ENCODE measurements at places on chromosomes 6 and 20.

DNA sequence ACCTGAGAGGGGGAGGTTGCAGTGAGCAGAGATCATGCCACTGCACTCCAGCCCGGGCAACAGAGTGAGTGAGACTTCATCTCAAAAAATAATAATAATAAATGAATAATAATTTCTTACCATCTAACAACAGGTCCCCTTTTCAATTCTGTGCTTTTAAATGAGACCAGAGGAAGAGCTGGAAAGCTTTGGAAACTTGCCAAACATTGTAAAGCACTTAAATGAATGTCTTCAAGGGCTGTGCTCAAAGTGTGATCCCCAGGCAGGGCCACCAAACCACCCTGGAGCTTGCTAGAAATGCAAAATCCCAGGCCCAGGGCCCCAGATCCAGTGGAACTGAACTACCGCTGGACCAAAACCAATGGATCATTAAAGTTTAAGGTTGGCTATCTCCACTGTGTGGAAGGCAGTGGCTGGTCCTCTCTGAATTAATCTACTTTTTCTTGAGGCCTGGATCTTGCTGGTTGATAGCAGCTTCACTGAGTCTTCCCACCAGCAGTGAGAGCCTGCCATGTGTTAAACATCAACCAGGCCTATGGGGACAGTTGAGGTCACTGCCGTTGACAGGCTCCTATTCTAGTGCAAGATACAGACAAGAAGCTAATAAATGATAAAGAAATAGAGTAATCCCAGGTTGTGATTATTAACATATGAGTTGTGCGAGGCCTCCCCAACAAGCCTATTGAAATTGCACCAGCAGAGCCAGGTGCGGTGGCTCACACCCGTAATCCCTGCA is 23.7 kb upstream of the TFAP2C start:
- no peak for DNase-seq

DNA sequence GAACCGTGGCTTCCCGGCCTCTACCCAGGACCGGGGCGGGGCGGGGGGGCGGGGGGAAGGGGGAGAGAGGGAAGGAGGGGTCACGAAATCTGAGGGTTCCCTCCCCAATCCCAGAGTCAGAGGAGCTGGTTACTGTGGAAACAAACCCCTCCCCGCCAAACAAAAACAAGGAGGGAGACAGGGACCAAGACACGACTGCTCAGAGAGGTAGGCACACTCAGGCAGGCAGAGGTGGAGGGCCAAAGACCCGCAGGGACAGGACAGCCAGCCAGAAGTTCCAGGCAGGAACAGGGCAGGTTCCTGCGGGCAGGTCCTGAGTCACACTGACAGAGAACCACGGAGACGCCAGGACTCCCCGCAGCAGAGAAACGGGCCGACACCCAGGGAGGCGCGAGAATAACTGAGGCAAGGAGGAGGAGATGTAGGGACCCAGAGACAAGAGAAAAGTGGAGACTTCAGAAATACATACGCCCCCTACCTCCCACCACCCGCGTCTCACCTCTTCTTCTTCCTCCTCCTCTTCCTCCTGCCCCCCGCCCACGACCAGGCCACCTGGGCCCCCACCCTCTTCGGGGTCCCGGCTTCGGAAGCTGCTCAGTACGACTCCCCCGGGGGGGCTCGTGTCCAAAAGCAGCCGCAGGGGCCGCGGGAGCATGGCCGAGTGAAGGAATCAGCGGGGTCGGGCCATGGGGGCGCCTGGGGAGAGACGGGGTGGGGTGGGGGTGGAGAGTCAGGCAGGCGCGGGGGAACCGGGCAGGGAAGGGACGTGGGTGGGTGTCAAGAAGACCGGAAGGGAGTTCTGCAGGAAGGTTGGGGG is 578 bp downstream of the RGL2 start:
- DNase-seq: peak; percentile 50

DNA sequence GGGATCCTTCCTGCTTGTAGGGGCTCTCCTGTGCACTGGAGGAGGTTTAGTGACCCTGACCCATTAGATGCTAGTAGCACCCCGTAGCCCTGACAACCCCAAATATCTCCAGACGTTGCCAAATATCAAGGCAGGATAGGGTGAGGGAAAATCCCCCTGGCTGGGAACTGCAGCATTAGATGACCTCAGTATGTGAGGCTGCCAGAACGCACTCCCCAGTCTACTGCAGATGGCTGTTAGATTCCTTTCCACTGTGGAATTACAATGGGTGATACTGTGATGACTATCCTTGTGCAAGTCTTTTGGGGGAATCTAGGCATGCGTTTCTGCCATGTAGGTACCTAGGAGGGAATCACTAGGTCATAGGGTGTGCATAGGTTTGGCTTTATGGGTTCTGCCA is 226.3 kb upstream of the KCNG1 start:
- DNase-seq: no peak

DNA sequence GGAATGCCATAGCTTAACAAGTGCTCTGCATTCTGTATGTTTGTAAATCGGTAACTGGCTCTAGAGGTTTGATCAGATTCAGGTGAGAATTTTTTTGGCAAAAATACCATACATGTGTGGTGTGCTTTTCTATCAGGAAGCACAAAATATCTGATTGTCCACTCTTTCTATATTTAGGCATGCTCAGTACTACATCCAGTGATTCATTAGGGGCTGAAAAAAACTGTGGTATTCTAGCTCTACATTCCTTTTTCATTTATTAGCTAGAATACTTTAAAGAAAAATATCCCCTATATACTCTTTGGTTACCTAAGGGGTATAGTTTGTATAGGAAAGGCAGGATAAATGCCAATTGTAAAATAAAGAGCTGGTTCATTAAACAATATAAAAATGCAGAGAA is 10.6 kb upstream of the ELOVL2 start:
- no peak for DNase-seq

- DNase-seq: no peak
Observed at GRCh38 chr6:152941746-152942145, 41.1 kb downstream of the FBXO5 start.

GRCh38 chr6:163494279-163494727 is 79.8 kb downstream of the QKI start:
- DNase-seq: no peak

DNA sequence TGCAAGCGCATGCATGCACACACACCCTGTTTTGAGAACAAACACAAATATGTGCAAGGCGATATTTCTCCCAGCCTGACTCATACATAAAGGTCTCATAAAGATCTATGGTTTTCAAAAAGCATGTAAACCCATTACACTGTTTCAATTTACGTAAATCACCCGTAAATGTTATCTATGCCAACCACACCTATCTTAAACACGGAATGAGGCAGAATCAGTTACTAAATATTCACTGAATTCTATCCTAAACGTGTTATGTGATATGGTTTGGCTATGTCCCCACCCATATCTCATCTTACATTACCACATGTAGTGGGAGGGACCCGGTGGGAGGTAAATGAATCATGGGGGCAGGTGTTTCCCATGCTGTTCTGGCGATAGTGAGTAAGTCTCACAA is 621.6 kb downstream of the KIF16B start:
- DNase-seq: no peak

DNA sequence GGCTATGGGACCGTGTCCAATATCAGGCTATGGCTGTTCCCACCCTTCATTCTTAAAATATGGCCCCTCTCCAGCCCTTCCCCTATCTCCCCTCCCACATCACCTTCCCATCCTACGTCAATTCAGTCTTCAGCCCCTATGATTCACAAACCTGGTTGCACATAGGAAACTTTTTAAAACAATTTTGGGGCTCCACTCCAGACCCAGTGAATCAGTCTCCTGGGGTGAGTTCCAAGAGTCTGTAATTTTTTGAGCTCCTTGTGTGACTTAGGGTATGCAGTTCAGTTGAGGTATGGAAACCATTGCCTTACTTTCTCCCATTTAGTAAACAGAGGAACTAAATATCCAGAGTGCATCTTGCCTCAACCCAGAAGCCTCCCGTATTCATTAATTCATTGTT is 5.5 kb downstream of the HNF4A start:
- DNase-seq: no peak

GRCh38 chr6:122008101-122008999 is 391.1 kb upstream of the HSF2 start:
- DNase-seq: no peak

GRCh38 chr6:2934057-2934456 is 30.9 kb upstream of the SERPINB9 start:
- no peak for DNase-seq

DNA sequence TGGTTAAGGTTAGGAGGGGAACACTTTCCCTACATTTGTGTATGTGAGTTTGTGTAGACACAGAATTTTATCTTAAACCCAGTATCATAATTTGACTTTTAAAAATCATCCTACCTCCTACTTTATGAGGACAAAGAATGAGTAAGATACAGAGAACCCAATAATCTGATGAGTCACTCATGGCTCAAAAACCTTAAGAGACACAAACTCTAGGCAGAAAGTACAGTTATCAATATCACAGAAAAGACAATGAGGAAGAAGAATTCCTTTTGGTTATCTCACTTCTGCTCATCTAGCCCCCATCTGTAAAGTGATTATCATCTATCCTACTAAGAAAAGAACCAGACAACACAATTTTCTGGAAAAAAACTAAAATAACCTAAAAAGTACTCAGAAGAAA is 87.7 kb downstream of the EPB41L2 start:
- no peak for DNase-seq

- no peak for DNase-seq
Observed at GRCh38 chr6:45801471-45802289, 214.0 kb downstream of the CLIC5 start.

DNA sequence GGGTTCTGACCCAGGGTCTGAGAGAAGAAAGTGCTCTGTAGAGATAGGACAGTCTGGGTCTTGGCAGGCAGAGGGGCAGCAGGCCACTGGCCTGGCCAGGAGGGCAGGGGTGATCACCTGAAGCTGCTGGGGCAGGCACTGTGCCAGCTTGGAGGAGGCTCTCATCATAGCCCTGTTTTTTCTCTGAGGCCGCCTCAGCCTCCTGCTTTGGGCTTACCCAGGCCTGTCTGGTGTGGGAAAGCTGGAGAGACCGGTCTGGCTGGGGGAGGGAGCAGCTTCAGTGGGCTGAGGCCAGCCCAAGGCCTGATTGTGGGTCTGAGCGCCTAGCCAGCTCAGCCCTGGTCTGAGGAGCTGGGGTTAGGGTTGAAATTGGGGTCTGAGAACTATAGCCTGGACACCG is 3.9 kb downstream of the LPIN3 start:
- DNase-seq: no peak

- DNase-seq: no peak
Observed at GRCh38 chr6:31762878-31763618, 592 bp downstream of the SAPCD1 start.

- DNase-seq: no peak
Observed at GRCh38 chr6:17280552-17281090, 540 bp upstream of the RBM24 start.

GRCh38 chr6:134495890-134496248 is 178.0 kb upstream of the SGK1 start:
- no peak for DNase-seq

- DNase-seq: no peak
Observed at GRCh38 chr6:127376685-127377084, 33.3 kb upstream of the ECHDC1 start.

DNA sequence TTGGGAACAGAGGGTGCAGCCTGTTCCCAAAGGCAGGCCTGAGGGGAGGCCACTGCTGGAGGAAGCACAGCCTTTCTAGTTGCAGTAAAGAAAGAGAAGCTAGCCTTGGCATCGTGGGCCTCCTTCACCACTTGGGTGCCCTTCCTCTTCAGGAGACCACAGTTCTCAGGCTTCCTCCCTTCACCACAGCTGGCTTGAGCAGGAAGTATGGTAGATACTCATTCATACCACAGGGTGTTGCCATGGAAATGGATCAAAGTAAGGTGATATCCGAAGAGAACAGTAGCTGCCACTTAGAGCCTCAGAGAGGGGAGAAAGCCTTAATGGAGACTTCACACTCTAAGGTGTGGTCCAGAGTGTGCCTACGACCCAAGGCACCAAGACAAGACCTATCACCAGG is 120.4 kb upstream of the RIPOR2 start:
- DNase-seq: no peak

- DNase-seq: no peak
Observed at GRCh38 chr6:149423964-149424440, 23.9 kb downstream of the SUMO4 start.

GRCh38 chr6:143677891-143678791 is at the start of gene PHACTR2:
Gene PHACTR2, plus strand, starts transcription at chr6:143677965. Its CDS starts 199 bp downstream, at chr6:143678164.
- peak; percentile 15 for DNase-seq

DNA sequence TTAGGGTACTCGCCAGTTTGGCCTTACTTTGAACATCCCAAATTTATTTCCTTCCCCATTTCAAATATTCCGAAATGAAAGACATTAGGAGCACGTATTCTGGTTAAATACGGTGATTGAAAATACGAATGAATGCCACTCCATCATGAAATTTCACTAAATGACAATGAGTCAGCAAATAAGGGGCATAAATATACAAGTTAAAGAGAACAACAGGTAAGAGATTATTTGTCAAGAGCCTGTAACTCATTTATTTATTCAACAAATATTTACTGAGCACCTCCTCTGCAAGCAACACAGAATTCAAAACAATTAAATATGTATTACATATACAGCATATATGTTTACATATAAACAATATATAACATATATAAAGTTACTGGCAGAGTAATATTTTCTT is 44.8 kb downstream of the MYB start:
- no peak for DNase-seq

DNA sequence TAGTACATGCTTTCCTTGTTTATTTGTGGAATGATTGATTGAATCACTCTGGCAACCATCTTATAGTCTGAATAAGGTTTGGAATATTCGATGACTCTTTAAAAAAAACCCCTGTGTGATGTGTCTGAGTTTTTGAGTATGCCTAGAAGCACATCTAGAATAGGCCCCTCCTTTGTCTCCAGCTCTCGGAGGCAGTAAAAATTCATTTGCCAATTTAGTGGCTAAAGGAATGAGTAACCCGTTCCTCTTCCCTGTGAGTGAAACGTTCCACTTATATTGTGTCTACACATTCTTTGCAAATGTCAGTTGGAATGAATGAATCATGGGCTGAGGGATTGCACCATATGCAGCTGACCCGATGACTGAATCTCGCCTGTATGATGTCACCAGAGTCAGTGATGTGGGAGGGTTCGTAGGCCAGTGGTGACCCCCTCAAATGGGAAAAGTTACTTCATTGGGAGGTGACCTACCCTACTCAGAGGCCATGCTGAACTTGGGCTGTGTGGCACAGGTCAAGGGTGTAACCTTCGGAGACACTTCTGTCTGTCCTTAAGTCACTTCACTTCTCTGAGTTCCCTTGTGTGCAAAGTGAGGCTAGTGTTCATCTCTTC is 21.6 kb downstream of the MOCS3 start:
- DNase-seq: no peak

GRCh38 chr6:112475083-112475482 is 128.0 kb downstream of the RFPL4B start:
- DNase-seq: no peak

- DNase-seq: no peak
Observed at GRCh38 chr6:151400473-151400872, 9.1 kb upstream of the ZBTB2 start.

DNA sequence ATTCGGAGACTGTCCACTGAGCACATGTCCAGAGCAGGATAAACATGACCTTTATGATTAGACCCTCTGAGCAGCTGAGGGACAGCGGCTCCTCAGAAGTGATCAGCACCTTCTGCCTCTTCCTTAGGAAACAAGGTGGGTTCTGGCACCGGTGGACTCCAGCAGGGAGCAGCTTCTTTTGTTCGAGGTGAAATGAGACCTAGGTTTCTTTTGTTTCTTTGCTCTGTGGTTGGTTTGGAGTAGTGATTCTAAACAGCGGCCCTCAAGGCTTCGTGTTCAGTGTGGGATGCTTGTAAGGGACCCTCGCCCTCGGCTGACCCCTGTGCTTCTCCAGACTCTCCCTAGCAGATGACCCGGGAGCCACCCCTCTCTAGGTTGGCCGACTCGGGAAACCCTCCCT is 14.6 kb upstream of the FRMD1 start:
- DNase-seq: no peak

Measured in NCI-H2227 treated with DMSO at 0.1 percent for 48 hours (cell line).